ENCODE measurements at places on chromosomes 3 and 15.

DNA sequence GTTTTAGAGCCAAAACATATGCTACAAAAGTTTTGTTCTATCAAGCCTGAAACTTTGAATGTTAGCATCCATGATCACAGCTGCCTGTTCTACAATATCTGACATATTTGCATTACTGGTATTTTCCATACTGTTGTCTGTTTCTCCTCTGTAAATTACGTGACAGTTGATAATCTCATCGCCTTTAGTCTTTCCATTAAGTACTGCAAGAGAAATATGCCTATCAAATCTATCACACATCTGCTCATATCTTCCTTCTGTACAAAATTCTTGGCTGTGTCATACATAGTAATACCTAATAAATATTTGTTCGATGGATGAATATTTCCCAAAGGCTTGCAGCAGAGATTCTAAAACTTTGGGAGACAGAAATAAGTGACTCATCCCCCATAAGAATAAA, 717.3 kb downstream of the OTOL1 start:
- no peak for DNase-seq

GRCh38 chr3:134287512-134287911, 36.9 kb upstream of the RYK start:
- no peak for DNase-seq

DNA sequence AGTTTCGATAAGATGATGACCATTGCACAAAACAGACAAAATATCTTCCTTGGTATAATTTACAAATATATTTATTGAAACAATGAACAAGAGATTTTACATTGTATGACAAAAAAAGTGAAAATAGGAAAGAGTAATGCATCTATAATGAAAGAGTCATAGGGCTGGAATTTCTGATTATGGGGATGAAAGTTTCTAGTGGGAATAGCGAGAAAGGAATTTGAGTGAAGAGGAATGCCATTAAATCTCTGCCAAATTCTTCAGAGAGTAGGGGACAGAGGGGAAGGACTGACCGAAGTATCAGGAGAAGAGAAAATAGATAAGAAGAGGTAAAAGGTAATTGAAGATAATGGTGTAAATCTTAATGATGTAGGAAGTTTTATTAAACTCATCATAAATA, 125.4 kb downstream of the VGLL3 start:
- no peak for DNase-seq

DNA sequence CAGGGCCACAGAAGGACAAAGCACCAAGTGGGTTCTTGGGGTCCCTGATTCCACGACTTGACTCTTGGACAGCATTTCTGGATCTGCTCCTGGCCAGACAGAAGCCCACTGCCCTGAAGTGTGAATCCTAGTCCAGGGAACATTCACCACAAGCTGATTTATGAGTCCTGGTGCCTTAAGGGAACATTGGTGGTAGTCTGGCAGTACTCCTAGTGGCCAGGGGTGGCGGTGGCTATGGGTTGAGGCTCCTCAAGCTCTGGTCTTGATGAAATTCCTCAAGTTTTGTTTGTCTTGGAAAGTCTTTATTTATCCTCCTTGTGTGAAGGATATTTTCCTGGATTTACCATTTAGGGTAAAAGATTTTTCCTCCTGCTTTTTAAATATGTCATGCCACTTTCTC, 307.5 kb downstream of the PYDC2 start:
- DNase-seq: no peak

DNA sequence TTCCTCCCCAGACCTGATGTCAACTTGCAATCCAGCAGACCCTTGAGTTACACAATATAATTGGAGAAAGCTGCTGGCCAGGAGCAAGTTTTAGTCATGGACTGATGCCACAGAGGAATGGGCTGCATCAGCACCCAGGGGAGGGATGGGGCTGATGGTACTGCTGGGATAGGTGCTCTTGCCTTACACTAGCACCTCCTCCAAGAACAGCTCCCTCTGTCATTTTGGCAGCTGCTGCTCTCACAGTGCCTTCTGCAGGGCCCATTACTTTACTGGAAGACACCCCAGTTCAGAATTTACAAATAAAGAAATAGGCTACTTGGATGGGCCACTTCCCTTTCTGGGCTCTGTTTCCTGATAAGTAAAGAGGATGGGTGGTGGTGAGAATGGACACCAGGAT, 85.3 kb upstream of the RORA start:
- DNase-seq: no peak
